GM12878 (cell line): ENCODE measurements at places on chromosomes 2 and 18. TPM values are rescaled to one million over a fixed set of nuclear protein-coding genes. Genes with fewer than 3 reads are reported as not detected.

Gene B3GNT7
- 10.1 and 12.6 TPM in 2 replicates for total RNA-seq

DNA sequence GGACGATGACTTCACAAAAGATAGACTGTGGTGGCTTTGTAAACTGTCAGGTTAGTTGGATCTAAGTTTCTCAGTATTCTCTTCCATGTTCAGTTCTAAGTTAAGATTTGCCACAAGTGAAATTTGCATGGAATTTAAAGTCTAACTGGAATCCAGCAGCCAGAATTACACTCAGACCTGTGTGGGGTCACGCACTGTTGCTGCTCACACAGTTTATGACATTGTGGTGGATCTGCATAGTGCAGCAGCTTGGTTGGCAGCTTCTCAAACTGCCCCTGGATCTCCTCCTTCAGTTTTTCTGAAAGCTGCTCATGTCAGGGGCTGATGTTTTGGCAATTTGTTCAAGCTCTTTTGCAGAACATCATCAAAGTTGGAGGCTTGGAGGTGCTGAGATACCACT is 228.1 kb upstream of the KCNJ3 start:
- DNase-seq, result no peak

- no peak for DNase-seq
These were observed 11.3 kb downstream of the MEIS1 start for GRCh38 chr2:66445925-66446871.

DNA sequence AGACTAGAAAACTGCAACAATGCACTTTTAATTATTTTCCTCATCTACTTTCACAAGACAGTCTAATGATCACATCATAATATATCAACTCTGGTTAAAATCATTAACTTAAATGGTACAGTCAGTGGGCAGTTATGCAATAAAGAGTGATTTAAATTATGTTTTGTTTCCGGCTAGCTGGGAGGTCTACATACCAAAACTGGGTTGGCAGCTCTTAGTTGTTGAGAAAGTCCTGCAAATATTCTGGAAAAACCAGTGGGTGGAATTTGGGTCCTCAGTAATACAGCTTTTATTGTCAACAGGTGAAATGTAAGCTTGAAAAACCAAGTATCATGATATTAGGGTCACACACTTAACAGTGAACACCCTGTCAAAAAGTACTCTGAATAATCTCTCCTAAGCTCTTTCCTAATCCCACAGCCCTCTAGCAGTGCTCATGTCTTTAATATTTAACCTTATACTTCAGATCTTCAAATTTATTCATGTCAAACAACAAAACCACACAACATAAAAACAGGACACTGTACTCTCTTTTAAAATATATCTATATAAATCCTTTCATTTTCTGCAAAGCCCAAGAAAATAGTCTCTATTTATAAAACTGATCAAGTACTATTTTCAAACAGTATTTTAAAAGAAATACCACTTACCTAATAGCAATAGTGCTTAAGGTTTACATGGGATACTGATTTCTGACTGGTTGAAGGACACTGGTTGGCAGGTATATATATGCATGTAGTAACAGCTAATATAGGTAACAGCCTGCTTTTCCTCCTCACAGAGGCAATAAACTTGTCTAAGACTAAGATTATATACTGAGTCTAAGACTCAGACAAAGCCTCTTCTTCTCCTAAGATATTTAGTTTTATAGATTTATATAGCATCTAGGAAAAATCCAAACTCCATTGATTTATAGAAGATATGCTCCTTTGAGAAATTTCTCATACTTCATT is 103.8 kb downstream of the GAREM1 start:
- DNase-seq, result no peak

DNA sequence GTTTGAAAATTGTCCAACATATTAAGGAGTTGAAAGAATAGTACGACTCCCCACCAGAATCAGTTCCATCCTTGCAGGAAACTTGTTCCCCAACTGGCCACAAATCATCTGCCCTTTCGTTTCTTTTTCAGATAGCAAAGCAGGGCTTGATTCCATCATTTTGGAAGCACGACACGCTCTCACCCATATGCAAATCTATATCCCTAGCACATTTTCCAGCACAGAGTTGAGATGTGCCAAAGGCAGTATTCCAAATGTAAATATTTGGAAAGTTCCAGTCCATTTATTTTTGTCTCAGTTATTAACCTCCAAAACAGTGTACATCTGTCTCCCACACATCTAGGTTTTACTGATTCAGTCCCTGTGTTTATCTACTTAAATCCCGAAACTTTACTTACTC is 128.8 kb upstream of the BCL2L11 start:
- no peak for DNase-seq

Gene FLACC1
- total RNA-seq, result 0.29 and 0.54 TPM in 2 replicates

Gene TFCP2L1
- total RNA-seq, result 0.21 TPM in 2 replicates

- DNase-seq, result no peak
These were observed 123.6 kb upstream of the SMIM21 start for GRCh38 chr18:75551071-75551470.

DNA sequence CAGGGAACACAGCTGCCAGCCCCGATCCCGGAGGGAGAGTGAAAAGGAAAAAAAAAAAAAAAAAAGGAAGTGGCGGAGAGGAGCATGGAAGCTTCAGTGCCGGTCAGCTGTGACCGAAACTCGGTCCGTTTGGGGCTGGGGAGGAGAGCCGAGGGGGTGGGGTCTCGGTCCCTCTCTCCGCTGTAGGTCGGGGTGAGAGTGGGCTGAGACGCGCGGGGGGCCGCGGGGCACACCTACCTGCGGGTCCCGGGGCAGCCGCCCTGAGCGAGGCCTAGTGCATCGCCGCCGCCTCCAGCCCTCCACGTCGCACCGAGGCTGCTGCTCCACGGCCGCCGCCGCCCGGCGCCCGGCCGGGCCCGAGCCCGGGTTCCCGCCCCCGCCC is 536 bp downstream of the VPS54 start:
- no peak for DNase-seq

- no peak for DNase-seq
These were observed 136.5 kb upstream of the ZNF236 start for GRCh38 chr18:76685860-76686259.
